ENCODE measurements at places on chromosomes 7 and 10.
A peak's percentile ranks its signal among the peaks of the same experiment; 100 is the strongest.

- DNase-seq = no peak
Observed at GRCh38 chr10:14686356-14686755, 88.3 kb downstream of the FAM107B start.

DNA sequence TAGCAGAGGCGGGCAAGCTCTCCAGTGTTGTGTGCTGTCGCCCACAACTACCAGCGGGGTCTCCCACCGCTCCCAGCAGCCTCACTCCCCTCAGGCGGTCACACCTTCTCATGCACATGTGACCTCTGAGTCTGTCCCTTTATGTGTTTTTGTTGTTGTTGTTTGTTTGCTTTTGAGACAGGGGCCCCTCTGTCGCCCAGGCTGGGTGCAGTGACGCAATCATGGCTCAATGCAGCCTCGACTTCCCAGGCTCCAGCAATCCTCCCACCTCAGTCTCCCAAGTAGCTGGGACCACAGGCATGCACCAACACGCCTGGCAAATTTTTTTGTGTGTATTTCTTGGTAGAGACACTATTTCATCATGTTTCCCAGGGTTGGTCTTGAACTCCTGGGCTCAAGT, 1.5 kb downstream of the CPSF4 start:
- DNase-seq = no peak

DNA sequence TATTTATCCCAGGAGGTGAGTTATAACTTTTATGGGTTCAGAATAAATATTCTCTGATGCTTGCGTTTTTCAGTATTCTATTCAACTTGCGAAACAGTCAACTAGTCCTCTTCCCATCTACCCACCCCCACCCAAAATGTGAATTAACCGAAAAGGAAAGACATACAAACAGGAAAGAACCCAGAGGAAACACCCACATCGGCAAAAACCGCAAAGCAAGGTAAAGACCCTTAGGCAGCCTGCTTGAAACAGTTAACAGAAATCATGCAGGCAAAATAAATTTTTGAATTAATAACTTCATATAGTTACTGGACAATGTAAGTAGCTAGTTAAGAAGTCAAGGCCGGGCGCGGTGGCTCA, 5.4 kb downstream of the ZC3HAV1 start:
- no peak for DNase-seq

- no peak for DNase-seq
Observed at GRCh38 chr7:37368540-37368939, 80.1 kb downstream of the ELMO1 start.

DNA sequence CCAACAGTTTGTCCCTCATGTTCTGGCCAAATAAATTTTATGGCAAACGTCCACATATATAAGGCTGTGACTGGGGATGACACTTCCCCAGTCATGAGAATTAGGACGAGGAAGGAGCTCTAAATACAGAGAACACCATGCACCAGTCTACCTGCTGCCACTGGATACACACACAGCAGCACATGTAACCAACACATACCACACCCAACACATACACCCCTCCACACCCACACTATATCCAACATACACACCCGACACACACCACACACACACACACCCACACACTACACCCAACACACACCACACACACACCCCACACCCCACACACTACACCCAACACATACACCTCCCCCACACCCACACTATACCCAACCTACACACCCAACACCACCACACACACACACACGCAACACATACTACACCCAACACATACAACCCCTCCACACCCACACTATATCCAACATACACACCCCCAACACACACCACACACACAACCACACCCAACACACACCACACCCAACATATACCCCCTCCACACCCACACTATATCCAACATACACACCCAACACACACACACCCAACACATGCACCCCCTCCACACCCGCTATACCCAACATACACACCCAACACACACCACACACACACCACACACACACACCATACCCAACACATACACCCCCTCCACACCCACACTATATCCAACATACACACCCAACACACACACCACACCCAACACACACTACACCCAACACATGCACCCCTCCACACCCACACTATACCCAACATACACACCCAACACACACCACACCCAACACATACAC, 74.1 kb downstream of the HIPK2 start:
- DNase-seq = no peak

GRCh38 chr7:140914083-140914482, 10.6 kb downstream of the BRAF start:
- no peak for DNase-seq

GRCh38 chr7:44384586-44385433, 59.4 kb upstream of the CAMK2B start:
- no peak for DNase-seq

GRCh38 chr10:86256690-86257315, 109.8 kb downstream of the GRID1 start:
- no peak for DNase-seq

GRCh38 chr7:126001349-126001748, 1071.7 kb upstream of the POT1 start:
- DNase-seq = no peak

DNA sequence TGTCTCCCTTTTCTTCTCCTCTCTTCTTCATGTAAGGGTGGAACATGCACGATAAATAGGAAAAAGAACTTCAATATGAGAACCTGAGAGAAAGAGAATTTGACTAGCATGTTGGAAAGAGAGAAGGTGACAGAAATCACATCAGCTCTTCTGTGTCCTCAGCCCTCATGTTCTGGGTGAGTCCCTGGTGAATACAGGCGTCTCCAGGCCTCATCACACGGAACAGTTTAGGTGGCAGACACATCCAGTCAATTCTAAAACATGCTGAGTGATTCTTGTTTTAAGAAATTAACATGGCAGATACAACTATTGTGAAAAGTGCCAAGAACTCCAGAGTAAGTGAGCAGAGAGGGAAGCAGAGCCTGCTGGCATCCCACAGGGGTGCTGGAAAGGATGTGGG, 96.1 kb downstream of the FAM107B start:
- DNase-seq = no peak

DNA sequence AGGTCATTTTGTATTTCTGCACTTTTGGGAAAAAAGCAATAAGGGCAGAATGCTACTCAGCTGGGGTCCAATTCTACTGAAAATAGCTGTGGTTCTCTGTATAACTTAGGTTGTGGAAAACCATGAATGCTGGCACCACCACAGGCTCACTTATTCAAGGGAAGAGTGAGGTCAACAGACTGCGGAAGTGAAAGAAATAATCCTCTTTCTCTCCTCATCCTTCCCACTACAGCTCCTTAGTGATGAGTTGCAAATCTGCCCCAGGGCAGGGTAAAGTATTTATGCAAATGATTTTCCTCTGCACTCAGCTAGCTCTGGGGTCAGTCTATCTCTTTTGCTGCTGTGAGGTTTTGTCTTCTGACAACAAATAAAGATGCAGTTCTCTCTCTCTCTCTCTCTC, 74.1 kb upstream of the PTPRZ1 start:
- DNase-seq = no peak

DNA sequence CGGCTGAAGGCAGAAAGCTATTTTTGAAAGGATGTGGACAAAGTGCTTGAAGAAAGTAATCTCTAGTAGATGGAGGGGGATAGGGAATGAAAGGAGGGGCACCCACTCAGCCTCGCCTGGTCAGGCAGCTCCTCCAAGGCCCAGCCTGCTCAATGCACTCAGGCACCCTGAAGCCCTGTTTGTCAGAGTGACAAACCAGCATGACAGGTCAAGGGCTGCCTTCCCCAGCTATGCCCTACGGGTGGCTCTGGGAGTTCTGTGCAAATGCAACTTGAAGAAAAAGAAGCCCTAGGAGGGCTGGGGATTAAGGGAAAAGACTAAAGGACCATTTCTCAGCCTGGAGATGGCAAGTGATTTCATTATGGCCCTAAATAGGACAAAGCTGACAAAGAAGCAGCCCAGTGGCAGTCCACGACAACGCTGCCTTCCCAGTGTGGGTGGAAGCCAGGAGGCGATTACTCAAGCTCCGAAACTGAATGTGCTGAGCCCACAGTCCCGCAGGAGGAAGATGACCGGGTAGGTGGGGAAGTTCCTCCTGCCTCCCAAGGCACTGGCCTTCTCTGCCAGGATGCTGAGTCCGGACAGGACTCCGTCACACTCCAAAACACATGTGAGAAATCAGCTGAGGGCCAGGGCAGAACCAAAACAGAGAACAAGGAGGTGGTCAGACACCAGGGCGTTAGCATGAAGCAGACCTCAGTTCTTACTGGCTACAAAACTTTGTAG, 16.3 kb downstream of the LIPA start:
- DNase-seq = no peak

DNA sequence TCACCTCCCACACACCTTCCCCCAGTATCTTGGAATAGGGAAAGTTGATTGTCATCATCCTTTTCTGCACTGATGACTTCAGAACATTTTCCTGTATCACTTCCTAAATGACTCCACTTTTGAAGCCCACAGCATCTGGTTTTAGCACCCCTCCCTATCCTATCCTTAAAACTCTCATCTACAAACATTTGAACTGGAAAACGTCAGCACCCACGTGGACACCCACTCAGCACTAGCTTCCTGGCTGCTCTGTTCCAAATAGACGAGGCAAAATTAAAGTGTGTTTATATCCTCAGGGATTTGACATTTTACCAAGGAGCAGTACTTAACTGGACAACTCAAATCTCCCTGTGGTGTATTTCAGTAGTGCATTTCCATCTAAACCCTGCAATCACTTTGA, 73.9 kb downstream of the REEP3 start:
- DNase-seq = no peak

GRCh38 chr7:16078076-16078952, 343.0 kb downstream of the CRPPA start:
- no peak for DNase-seq

GRCh38 chr7:81410471-81411117, 359.3 kb downstream of the HGF start:
- no peak for DNase-seq

DNA sequence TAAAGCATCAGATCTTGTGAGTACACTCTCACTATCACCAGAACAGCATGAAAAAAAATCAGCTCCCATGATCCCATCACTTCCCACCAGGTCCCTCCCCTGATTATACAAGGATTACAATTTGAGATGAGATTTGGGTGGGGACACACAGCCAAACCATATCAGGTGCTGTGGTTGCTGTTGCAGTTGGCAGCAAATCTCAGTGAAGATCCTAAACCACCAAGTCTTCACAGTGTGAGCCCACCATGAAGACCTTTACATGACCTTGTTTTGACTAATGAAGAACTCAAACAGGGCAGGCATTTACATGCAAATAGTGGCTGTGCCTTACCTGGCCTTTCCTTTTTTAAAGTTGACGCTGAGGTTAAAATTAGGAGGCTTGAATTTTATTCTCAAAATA, 242.6 kb downstream of the ACTR3B start:
- no peak for DNase-seq

DNA sequence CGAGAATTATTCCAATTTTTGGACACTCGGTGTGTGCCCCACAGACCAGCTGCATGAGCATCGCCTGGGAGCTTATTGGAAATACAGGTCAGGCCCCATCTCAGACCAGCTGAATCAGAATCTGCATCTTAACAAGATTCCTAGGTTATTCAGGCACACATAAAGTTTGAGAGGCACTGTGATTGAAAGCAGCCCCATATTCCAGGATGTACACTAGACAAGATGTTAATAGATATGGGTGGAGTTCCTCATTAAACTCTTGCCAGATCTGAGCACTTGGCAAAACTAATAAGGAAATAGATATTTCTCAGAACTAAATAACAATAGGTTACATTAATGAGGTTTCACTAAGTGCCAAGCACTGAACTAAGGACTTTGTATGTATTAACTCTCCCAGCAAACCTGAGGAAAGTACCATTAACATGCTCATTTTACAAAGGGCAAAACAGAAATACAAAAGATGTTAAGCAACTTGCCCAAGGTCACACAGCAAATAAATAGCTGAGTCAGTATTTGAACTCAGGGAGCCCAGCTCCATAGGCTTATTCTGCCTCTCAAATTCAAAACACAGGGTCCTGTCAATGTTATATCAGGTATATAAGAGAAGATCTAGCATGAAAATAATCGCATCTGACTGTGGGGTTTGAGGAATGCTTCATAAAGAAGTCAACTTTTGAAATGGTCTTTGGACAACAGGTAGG, 29.9 kb downstream of the PPP1R3C start:
- no peak for DNase-seq

GRCh38 chr7:90618876-90619275, 22.8 kb downstream of the CDK14 start:
- no peak for DNase-seq

GRCh38 chr10:121708728-121709674, 110.8 kb upstream of the FGFR2 start:
- DNase-seq = no peak

DNA sequence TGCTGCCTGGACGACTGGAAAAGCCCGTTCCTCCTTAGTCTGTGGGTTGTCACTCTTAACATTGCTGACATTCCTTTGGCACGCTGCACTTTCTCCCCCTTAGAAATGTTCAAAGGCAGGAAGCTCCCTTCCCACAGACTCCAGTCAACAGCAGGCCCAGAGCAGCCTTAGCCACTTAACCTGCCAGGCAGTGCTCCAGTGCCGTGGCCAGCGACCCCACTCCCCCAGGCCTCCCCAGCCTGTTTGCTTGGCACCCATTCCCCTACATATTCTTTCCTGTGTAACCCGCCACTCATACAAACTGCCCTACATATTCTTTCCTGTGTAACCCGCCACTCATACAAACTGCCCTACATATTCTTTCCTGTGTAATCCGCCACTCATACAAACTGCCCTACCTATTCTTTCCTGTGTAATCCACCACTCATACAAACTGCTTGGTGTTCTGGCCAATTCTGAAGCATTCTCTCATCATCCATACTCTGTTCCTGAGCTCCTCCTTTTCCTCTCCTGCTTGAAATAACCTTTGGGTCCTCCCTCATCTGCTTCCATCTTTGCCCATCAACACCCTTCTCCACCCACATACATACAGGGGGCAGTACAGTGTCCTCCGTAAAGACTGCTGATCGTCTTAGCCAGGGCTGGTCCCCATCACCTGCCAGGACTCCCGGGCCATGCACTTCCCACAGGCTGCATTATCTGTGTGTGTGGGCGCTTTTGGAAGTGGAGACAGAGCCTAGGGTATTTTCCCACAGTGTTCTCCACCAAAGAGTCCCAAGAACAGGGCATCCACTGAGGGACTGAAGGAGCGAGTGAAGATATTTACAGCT, 57.3 kb downstream of the ADARB2 start:
- DNase-seq = no peak

DNA sequence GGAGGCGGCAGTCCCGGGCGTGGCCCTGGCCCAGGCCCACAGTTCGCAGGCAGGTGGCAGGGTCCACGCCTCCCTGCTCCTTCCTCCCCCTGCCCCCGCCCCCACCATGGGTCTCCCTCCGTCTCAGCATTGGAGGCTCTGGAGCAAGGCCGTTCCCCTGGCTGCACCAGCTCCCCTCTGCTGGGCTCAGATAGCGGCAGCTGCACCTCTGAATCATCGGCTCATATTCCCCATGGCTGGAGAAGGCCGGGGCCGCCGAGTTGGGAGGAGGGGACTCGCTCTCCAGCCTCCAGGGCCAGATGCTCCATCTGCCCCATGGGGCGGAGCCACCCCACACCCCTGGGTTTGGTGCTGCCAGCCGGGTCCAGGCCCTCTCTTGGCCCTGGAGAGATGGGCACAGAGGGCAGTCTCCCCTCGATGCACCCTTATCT, 145.0 kb downstream of the ELFN1 start:
- peak; percentile 31 for DNase-seq

GRCh38 chr7:26042237-26042636, 109.8 kb upstream of the NFE2L3 start:
- DNase-seq = no peak
